Activated CD4-positive, alpha-beta T cell treated with anti-CD3 and anti-CD28 coated beads for 1 hour (primary cell): ENCODE measurements at places on chromosomes 1 and 21.

DNA sequence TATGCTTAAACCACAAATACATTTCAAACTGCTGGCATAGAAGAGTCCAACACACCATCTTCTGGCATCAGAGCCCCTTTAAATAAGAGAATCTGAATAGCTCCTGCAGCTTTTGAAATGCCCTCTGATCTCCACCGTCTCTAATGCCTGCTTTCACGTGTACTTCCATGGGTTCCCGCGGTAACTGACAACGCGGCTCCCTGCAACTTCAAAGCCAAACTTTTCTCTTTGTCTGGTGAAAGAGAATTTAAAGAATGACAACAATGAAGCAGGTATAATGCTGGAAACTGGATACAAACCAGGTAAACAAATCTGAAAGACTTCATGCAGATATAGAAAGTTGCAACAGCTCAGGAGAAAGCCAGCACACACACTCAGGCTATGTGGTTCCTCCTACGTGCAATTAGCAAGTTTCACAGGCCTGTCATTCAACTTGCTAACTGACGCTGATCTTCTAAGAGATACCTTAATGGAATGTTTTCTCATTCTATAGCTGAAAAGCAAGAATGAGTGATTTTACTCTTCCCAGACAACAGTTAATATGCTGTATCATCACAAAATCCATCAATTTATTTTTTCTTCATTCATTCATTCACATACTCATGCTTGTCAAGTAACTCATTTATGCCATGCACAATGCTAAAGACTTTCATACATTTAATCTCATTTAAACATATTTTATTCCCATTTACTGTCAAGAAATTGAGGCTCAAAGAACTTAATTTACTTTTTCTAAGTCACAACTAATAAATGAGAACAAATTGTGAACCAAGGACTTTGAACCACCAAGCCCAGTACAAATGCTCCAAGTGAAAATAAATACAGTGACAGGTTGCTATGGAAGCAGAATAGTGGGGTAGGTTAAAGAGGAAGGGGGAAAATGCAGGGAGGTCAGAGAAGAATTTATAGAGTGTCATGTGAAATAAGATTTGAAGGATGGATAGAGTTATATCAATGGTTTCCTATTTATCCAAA is 202.7 kb upstream of the SNX7 start:
- DNase-seq: no peak

- DNase-seq: no peak
Measured at GRCh38 chr21:29928537-29928936, 11.3 kb downstream of the GRIK1 start.

GRCh38 chr1:43435146-43436145 is 18.3 kb downstream of the HYI start:
- no peak for DNase-seq

- no peak for DNase-seq
Measured at GRCh38 chr1:176602388-176603004, 139.5 kb downstream of the PAPPA2 start.

- DNase-seq: no peak
Measured at GRCh38 chr1:175072099-175072951, 4.7 kb downstream of the TNN start.

DNA sequence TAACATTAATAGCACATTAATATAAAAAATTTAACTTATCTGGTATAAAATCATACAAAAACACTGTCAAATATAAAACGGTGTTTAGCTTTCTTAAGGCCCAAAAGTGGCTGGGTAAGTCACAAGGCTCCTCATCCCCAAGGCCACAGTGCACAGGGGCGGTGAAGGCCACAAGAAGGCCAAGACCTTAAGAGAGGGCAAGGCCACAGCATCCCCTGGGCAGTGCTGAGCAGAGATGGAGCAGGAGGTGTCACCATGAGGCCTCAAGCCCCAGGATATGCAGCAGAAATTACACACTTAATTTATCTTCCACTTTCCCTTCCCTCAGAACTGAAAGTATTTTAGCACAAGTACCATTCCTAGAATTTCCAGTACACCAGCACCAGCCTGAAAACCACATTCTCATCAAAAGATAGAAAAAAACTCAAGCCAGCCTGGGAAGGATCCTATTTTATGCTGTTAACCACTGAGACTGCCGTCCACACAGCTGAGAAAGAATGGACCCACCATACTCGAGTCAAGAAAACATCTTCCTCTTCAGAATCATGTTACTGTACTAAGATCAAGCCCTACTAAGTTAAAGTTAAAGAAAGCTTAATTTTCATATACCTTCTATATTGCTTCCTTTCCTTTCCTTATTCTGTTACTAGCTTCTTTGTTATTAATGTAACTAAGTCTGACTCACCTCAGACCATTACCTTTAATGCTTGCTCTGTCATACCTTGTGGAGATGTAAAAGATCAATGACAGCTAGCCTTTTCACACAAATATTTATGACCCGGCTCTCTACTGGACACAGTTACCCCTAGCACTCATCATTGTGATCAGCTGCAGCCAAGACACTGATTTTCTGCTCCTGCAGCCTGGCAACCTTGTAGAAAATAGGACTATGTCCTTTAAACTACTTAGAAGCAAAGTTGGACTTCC is 26.4 kb upstream of the FMO1 start:
- DNase-seq: no peak

DNA sequence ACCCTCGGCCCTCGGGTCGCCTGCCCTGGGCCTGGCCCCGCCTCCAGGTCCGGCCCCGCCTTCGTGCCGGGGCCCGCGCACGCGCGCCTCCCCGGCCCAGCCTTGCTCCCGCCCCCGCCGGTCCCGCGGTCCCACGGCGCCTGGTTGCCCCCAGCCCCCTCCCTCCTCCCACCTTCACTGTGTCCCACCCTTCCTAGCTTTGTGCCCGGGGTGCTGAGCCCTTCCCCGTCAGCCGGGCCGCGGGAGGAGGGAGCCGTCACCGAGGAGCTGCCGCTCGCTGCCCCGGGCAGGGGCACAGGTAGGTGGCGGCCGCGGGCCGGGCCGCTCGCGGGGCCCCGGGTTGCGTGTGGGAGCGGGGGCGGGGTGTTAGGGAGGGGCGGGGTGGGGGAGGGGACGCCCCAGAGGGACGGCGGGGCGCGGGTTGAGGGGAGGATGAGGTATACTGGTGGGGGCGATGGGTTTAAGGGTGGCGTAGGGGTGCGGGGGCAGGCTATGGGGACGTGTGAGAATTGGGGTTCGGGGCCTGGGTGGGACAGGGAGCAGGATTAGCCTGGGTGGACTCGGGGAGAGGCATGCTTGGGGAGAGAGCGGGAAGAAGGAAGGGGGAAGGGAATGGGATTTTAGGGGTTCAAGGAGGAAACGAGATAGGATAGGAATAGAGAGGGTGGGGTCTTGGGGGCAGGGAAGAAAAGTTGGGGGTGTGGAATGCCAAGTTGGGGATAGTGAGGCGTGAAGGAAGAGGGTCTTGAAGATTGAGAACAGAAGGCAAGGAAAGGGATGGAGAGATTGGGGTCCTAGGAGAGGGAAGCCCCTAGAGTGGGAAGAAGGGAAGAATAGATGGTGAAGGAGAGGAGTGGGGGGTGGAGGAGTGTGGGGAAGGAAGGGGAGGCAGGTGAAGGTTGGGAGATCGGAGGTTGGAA is at the start of gene LRRC42:
TSS of gene LRRC42 (plus strand) at position 99 of the 920 bp plus-strand sequence. CDS start 5,650 bp downstream, outside the sequence.
- DNase-seq: no peak

GRCh38 chr21:37425001-37425400 is 58.4 kb downstream of the DYRK1A start:
- no peak for DNase-seq

DNA sequence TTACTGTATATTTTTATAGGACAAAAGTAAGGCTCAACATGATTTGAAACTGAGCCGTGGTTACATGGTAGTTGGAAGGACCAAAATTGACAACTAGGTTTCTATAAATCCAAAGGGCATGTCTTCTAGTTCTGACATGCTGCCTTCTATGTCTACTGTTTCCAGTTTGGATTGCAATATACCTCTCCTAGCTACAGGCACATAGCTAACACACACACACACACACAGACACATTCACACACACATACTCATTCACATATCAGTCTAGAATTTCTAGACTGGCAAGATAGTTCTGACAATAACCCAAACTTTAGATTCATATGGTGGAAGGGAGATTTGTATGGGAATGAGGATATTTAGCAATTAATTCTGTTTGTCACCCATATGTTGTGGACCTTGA is 544.8 kb upstream of the CAMK1G start:
- DNase-seq: no peak

DNA sequence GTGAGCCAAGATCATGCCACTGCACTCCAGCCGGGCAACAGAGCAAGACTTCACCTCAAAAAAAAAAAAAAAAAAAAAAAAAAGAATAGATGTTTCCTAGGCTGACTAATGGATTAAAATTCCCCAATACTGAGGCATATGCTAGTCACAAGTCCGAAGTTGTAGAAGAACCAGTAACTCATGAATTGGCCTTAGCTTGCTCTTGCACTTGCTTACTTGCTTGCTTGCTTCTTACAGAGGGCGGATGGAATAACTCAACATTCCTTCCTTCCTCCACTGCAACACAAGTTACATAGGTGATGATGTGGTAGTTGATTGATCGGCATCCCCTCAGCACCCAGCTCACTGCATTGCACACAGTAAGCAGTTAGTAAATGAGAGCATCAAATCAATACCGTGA is 2.8 kb upstream of the TARS2 start:
- DNase-seq: no peak

DNA sequence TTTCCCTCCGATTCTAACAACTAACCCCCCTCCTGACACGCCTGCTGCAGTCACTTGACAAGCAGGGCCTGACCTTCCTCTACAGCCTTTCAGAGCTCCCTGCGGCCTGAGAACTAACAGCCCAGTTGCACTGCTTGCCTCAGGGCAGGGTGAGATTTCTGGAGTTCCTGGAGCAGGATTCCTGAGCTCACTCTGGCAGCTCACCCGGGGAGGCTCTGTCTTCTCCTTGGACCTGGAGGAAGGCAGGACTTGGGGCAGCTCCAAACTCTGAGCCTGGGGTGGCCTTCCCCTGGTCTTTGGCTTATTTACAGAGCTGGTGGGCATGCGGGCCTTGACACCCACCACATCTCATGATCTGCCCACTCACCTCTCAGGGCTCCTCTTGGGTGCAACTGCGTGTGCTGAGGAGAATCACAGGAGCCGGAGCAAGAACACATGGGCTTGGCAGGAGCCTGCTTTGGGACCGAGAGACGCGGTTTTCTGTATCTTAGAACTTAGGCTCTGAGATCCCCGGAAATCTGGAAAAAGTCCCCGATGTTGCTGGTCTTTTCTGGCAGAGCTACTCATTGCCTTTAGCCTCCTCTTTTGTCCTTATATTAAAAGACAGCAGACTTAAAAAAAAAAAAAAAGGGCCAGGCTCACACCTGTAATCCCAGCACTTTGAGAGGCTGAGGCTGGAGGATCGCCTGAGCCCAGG is 13.1 kb upstream of the SLC25A34 start:
- DNase-seq: no peak

GRCh38 chr21:21268061-21268471 is 269.9 kb downstream of the NCAM2 start:
- no peak for DNase-seq

- no peak for DNase-seq
Measured at GRCh38 chr1:64116537-64116936, 86.9 kb upstream of the UBE2U start.

GRCh38 chr1:6935361-6935883 is 150.2 kb downstream of the CAMTA1 start:
- DNase-seq: no peak

DNA sequence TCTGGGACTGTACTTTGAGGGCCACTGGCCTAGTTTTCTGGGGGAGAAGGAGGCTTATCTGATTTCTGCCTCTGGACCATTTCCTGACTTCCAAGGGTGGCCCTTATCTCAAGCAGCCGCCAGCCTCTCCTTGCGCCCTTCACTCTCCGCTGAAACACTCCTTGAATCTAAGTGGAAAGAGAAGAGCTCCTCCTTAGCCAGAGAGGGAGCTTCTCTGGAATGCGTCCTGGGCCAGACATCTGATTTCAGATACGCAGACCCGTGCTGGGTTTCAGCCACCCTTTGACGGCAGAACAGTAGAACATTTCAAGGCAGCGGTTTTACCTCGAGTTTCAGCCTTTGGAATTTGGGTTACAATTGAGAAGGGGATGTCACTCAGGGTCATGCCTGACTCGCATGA is 308.0 kb downstream of the CAMTA1 start:
- no peak for DNase-seq

DNA sequence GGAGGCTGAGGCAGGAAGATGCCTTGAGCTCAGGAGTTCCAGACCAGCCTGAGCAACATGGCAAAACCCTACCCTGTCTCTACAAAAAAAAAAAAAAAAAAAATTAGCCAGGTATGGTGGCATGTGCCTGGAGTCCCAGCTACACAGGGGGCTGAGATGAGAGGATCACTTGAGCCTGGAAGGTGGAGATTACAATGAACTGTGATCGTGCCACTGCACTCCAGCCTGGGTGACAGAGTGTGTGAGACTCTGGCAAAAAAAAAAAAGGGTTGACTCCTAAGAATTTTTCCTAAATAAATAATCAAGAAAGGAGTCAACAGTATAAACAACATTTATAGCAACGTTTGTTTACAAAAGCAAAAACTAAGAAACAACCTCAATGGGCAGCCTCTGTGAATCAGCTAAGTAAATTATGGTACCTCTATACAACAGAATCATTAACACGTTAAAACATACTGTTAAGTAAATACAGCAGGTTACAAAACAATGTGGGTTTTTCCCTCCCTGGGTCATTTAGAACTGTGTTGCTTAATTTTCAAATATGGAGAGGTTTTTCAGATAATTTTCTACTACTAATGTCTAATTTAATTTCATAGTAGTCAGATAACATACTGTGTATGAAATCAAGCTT is 56.8 kb downstream of the SLC30A10 start:
- no peak for DNase-seq

DNA sequence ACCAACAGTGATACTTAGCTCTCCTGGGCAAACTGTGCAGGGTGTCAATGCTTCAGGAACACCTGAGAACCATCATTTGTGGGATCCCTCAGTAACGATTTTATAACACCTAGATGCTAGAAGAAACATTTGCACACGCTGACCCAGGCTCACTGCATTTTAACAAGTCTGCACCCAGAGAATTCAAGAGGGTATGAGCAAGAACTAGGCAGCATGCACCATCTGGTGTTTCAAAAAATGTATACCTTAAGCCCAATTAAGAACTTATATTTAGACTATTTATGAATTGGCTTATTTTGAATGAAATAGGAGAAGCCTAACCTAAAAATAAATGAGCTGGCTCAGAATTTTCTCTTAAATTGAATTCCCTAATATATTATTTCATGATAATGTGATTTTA is 400.5 kb downstream of the GPATCH2 start:
- DNase-seq: no peak

GRCh38 chr1:212651977-212652376 is 43.4 kb downstream of the ATF3 start:
- DNase-seq: no peak
